ENCODE measurements at places on chromosomes 6 and 20. TPM values are rescaled to one million over a fixed set of nuclear protein-coding genes. Genes with fewer than 3 reads are reported as not detected.

Gene BACH2
- total RNA-seq: 23.6 TPM

Gene RBPJL
- not detected for total RNA-seq

Gene AGPAT4
- 78.3 TPM for total RNA-seq

Gene C6orf141
- 2.6 TPM for total RNA-seq

Gene LCA5
- 14.3 TPM for total RNA-seq

Gene DLL1
- total RNA-seq: 10.6 TPM

Gene PRRT1
- 1.2 TPM for total RNA-seq

Gene FAM83D
- 5.9 TPM for total RNA-seq

DNA sequence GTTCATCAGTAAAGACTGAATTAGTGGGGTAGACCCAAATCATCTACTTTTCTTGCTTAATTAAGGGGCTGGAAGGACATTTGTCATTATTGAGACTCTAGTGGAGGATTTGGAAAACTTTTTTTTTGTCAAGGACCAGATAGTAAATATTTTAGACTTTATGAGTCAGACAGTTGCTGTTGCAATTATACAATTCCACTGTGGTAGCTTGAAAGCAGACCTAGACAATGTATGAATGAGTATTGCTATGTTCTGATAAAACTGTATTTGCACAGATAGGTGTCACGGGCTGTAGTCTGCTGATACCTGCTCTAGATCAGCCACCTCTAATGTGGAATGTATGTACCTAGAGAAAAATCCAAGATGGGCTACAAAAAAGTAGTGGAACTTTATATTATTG, 175.0 kb downstream of the CARMIL1 start:
- no peak for DNase-seq

- no peak for DNase-seq
These were observed 2.9 kb upstream of the MDGA1 start for GRCh38 chr6:37700620-37700973.

GRCh38 chr20:208942-209566, 18.0 kb upstream of the DEFB129 start:
- peak; percentile 10 for DNase-seq

- no peak for DNase-seq
These were observed 45.6 kb upstream of the ANKEF1 start for GRCh38 chr20:9989066-9989724.

DNA sequence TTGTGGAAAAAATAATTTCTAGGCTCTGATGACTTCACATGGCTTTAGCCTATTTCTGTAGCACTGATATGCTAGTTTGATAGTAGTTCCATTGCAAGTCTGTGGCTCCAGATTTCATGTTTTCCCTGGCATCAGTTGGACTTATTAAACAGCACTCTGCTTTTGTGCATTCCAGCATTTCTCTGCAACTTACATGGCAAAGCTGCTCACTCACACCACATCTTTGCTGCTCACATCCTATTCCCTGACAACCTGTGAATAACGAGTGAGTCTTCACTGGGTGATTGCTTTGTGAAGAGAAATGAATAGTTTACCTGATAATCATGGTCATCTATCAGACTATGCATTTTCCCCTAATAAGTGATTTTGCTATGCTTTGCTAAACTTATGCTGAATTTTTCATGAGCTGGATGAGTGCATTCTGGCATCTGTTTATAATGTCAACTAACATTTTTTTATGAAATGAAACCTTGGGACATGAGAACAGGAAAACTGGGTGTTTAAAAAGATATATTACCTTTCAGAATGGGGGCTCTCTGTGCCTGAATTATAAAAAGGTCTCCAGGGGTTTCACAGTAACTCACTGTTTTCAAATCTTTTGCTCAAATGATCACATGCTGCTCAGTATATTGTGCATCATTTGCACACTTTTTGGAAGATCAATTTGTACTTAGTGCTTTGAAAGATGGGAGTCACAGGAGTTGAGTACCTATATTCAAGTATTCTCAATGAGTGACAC, 301.8 kb downstream of the TBC1D32 start:
- no peak for DNase-seq

DNA sequence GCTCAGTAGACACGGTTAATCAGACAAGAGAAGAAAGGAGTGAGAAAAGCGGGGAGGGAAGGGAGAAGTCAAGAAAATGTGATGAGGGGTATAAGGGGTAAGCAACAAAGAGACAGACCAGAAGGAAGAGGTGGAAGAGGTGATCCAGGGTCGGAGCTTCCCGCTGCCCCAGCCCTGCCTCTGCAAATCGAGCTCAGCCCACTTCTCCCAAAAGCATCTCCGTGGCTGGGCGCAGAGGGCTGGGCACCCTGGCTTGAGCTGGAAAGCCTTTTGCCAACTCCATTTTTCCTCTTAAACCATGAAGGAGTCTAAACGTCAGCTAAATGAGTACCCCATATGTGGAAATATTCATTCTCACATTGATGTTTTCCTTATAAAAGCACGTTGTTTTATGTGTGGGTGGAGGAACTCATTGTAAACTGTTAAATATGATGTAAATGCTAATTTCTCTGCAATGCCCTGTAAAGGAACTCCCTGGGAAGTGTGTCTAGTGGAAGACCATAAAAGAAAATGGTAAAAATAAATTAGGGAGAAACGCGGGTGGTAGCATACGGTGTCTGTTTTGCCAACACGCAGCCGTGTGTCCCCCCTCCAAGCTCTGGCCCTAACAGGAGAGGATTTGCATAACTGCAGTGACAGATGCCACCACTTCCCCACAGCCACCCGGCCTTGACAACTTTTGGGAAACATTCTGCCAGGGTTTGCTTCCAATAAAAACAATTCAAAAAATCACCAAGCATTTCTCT, 55.2 kb upstream of the MAFB start:
- peak; percentile 39 for DNase-seq

DNA sequence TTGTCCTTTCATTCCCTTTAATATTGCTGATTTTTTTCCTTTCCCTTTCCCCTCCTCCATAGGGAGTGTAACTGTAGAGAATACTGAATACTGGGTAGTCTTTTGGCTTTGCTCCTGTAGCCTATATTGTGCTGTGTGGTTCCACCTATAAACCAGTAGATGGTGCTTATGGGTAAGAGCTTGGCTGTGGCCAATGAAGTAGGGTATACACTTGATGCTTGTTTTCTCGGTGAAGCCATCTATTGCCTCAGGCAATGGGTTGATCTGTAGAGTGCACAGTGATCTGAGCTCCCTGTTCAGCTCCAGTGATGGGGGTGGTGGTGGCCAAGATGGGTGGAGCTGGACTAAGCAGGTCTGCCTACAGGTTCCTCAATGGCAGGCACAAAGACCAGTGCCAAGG, 203.3 kb upstream of the IMPG1 start:
- DNase-seq: no peak

- no peak for DNase-seq
These were observed 66.7 kb downstream of the MYO6 start for GRCh38 chr6:75815756-75816155.

DNA sequence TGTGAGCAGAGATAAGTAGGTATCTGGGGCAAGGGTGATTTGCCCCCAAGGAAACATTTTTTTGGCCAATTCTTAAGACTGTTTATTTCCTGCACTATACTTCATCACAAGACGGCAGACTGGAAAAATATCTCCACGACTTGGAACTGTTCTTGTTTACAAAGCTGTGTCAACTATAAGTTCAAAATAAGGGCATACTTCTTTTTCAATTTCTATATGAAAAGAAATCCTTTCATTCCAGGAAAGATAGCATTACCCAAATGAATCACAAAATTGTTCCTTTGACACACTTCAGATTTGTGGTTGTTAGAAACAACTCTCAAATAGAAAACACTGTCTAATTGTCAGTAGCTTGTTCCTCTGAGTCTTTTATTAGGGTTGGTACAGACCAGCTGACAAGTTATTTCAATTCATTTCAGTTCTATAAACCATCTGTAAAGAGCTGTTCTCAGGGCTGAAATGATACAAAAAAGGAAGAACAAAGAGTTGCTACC, 212.9 kb upstream of the PRDM1 start:
- no peak for DNase-seq

GRCh38 chr6:412146-412886, 20.8 kb downstream of the IRF4 start:
- DNase-seq: no peak

DNA sequence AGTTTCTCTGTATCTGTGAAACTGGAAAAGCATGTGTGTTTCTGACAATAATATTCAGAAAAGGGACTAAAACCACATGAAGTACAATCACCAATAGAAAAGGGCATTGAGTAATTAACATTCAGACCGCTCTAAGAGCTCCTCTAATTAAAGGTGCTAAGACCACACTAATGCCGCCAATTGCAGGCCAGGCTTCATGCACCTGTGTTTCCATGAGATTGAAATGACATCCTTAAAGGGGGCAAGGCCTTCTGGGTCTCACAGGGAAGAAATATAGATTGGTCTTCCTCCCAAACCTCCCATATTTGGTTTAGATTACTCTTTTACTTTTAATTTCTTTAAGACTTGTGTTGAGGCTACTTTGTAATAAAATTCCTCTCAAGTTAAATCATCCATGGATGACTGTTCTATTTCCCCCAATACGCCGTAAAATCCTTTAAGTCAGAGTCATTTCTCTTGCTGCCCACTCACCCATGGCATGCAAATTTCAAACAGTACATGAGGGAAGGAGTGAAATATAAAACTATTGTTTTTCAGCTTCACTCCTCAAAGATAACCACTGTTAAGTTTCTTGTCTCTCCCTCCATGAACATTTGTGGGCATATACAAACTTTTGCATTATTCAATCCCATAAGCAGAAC, 110.6 kb downstream of the UBE3D start:
- no peak for DNase-seq

DNA sequence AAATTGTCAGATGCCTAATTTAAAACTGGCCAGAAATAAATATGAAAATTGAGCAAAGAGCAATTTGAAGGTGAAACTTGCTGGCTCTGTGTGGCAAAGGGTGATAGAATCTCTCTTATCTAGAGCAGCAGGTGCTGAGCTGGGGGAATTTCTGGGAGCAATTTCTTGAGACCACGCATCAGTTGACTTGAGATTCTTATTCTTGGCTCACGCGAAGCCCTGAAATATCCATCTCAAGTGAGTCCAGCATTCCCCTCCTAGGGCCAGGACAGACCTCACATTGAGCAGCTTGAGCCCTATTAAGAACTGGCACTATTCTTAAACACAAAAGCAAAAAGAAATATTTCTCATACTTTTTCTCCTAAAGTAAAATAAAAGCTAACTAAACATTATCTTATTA, 66.3 kb downstream of the MAP7 start:
- DNase-seq: peak; percentile 25

- DNase-seq: no peak
These were observed 663.6 kb upstream of the CHD6 start for GRCh38 chr20:42281801-42282200.

- peak; percentile 11 for DNase-seq
These were observed 8.5 kb upstream of the TRIM40 start for GRCh38 chr6:30127238-30128093.

DNA sequence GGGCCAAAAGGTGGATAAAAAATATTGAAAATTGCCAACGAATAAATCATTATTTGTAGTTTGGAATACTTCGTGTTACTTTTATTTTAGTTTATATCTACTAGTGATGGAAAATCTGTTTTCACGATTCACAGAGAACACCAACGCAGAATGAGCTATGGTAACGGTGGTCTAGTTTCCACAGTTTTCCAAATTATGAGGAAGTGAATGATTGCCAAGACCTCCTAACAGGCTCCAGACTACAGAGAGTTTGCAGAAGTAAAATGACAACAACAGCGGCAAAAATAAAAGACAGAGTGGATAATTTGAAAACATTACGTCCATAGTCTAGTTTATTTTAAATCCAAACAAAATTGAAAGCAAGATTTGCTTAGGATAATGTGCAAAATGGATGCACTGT, 57.0 kb upstream of the AIG1 start:
- no peak for DNase-seq

GRCh38 chr20:14361509-14362345, 24.3 kb upstream of the FLRT3 start:
- DNase-seq: no peak

DNA sequence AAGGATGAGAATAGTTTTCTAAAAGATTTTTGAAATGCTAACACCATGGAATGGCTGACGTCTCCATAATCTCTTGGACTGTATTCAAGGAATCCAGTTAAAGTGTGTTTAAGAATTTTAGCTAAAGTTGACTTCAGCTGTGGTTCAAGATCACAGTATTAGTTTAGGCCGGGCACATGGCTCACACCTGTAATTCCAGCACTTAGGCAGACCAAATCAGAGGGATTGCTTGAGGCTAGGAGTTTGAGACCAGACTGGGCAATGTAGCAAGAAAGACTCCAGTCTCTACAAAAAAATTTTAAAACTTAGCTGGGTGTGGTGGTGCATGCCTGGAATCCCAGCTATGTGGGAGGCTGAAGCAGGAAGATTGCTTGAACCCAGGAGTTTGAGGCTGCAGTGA, 68.2 kb downstream of the RFPL4B start:
- no peak for DNase-seq

- DNase-seq: no peak
These were observed 92.1 kb downstream of the RNF217 start for GRCh38 chr6:125054331-125054730.

- DNase-seq: no peak
These were observed 301.9 kb downstream of the TFAP2A start for GRCh38 chr6:10112871-10113549.

DNA sequence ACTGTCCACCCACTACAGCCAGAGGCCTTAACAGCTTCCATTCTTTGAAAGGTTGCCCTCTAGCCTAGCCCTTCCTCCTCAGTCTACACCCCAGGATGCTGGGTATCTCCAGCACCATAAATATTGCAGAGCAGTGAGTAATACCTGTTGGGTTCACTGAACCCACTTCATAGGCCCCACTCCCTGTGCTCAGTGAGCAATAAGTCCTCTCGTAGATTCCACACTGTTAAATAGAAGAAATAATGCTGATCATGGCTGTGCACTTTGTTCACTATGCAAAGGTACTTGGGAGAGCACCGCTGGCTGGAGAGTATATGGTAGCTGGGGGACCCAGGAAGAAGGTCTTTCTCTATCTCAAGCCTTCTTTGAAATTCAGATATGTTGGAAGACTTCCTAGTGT, 87.3 kb downstream of the RSPH3 start:
- no peak for DNase-seq
